ENCODE measurements at places on chromosomes 12 and 14.

DNA sequence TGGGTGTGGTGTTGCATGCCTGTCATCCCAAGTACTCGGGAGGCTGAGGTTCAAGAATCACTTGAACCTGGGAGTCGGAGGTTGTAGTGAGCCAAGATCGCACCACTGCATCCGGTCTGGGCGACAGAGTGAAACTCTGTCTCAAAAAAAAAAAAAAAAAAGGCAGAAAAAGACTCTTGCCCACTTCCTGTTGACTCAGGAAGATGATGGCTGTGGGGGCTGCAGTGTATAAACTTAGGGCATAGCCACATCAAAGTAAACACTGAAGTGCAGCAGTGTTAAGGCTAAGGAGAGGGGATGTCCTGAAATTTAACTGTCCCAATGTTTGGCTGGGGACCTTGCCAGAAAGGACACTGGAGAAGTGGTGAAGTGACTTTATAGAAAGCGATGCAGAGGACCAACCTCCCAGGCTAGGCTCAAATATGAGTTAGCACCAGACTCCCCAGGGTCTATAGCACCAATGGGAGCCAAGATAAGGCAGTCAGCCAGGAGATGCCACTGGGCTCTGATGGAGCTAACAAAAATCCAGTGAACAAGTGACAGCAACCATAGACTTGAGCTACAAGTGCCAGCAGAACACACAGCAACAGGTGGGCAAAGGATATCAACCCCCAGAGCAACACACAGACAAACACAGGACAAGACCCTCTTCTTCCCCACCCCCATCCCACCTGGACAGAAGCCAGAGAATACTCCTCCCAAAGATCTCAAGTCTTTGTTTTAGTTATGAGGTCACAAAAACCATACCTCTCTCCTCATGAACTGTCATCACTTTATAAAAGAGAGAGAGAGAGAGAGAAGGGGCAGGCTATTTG is 28.0 kb downstream of the NELL2 start:
- peak; percentile 71 for DNase-seq

GRCh38 chr14:76887191-76887590 is 61.0 kb downstream of the LRRC74A start:
- DNase-seq = no peak

- DNase-seq = no peak
These were observed 30.5 kb downstream of the RPH3A start for GRCh38 chr12:112822056-112822455.

- DNase-seq = peak; percentile 33
These were observed 93.5 kb downstream of the LRRC74A start for GRCh38 chr14:76919431-76920330.

- DNase-seq = no peak
These were observed 15.1 kb downstream of the PPM1H start for GRCh38 chr12:62919838-62920237.

DNA sequence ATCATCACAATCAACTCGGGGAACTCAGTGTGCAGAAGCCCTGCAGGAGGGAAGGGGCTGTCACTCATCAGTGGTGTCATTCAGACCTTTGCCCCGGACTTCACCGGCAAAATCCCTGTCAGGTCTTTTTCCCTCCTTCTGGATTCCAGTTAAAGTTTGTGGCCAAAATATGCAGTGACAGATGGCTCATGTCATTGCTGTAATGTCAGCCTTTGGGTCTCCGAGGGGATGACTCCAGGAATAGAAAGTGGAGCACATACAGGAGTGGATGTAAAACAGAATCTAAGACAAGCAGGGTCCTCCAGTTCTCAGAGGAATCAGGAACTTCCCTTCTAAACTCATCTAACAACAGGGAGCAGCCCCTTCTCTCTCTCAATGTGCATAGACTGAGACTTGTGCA is 130.3 kb upstream of the RASSF8 start:
- DNase-seq = no peak

DNA sequence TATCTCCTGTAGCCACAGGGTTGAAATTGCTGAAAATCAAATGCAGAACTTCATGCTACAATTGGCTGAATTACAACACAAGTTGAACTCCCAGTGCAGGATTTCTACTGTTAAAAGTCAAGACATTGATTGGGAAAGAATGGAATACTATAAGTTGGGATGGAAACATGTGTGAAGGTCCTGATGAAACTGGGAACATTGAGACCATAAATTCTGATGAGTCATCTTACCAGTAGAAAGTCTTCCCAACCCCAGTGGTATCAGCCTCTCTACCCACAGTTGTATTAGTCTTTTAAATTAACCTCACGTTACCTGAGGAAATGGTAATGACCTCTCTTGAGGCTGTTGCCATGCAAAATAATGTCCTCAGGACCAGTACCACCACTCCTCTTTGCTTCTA is 27.4 kb upstream of the DYRK2 start:
- DNase-seq = no peak

- no peak for DNase-seq
These were observed 167.0 kb upstream of the FKBP4 start for GRCh38 chr12:2627835-2628191.

DNA sequence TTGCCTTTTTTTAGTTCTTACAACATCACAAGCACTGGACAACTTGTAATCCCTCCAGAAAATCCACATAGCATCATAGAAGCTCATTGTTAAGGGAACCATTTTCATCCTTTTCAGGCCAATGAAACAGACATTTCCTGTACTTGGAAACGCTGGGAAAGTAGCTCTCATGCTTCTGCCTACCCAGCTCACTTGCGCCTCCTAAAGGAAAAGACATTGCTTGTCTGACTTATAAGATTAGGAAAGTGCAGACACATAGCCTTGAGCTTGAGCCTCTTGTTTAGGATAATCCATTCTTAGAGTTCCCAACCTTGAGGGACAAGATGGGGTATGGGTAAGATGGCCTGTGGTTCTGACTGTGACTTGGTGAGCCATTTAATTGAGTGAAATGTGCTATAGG is 589.5 kb downstream of the NOVA1 start:
- DNase-seq = no peak

- DNase-seq = no peak
These were observed 424.4 kb upstream of the LMO3 start for GRCh38 chr12:17030338-17030737.

GRCh38 chr14:86035882-86036281 is 505.9 kb downstream of the FLRT2 start:
- DNase-seq = no peak

- DNase-seq = no peak
These were observed 147.1 kb downstream of the SLC15A5 start for GRCh38 chr12:16130343-16130742.

DNA sequence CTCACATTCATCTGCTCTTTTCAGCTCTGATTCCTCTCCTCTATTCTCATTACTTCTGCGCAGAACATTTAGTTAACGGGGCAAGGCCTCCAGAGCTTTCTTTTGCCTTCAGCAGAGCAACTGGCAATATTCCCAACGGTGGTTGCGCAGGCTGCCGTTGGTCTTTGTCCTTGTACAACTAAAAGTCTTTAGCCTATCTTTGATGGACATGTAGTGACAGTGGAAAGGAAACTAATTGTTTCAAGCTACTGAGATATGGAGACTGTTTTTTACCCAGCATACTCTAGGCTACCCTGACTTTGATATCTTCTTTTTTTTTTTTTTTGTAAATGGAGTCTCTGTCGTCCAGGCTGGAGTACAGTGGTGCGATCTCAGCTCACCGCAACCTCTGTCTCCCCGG is 12.6 kb downstream of the R3HDM2 start:
- DNase-seq = no peak

DNA sequence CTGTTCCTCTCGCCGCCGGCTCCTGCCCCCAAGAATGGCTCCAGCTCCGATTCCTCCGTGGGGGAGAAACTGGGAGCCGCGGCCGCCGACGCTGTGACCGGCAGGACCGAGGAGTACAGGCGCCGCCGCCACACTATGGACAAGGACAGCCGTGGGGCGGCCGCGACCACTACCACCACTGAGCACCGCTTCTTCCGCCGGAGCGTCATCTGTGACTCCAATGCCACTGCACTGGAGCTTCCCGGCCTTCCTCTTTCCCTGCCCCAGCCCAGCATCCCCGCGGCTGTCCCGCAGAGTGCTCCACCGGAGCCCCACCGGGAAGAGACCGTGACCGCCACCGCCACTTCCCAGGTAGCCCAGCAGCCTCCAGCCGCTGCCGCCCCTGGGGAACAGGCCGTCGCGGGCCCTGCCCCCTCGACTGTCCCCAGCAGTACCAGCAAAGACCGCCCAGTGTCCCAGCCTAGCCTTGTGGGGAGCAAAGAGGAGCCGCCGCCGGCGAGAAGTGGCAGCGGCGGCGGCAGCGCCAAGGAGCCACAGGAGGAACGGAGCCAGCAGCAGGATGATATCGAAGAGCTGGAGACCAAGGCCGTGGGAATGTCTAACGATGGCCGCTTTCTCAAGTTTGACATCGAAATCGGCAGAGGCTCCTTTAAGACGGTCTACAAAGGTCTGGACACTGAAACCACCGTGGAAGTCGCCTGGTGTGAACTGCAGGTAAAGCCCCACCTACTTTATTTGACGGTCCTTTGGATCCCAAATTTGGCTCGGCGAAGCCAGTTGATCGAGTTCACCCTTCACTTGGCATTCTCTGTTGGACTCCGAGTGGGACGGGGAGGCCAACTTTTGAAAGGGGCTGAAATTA is 1.5 kb downstream of the WNK1 start:
- peak; percentile 46 for DNase-seq

DNA sequence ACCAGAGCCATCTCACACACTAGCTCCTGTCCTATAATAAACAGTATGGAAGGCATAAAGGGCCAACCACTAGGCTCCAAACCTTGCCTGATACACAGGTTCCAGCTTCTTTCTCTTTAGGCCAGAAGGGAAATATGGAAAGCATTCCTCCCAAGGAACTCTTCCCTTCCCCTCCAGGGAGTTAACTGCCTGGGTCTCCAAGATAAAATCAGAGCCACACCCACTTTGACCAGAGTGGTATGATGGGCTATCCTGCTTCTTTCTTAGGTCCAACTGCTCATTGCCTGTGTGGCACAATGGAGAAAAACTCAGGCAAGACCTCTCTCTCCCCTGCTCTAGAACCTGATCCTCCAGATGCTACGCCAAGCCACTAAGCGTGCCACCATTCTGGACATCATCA is 2.1 kb downstream of the TSSK4 start:
- no peak for DNase-seq

DNA sequence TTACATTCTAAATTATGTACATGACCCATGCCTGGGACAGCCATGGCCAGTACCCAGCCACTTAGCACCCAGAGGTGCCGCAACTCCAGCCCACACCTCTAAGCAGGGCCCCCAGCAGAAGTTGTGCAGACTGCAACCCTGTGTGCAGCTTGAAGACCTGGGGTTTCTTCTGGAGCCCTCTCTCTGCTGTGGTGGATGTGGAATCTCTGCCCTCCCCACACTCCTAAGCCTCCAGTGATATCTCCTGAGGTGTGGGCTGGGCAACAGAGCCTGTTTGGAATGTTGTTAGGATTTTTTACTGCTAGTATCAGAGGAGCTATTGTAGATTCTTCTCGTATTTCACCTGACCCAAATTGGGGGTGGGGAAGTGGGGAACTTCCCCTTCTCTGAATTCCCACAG is 59.4 kb upstream of the TUNAR start:
- DNase-seq = no peak

DNA sequence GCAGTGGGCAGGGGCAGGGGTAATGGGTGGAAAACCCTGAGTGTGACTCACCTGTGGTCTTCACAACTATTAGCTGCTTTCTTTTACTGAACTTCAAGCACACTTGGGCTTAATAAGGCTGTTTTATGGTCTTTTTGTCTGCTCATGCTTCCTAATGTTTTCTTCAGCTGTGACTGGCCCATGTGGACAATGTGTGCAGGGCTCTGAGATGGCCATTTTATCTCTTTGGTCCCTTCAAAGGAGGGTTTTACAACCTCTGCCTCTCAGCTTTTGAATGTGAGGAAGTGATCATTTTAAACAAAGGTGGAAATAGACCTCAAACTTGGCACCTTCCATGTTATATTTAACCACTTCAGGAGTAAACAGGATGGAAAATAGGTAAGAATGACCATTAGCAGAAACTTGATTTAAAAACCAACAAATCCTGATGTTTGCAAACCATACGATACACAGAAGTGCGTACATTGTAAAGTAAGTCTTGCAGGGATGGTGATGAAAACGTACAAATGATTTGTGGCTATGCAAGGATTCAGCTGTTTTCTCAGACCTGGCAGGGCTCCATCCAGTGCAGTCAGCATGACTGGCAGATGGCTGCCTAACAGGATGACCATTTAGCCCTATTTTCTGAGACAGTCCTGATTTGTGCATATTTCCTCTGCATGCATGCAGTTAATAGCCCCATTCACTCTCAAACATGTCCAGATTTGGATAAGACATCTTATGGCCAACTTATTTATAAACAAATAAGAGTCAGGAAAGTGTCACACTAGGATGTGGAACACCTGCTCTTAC is 103.2 kb downstream of the SLC38A4 start:
- DNase-seq = no peak

- DNase-seq = no peak
These were observed 578.6 kb downstream of the SLC16A7 start for GRCh38 chr12:60174476-60174875.

GRCh38 chr12:3928538-3929184 is 55.5 kb upstream of the PARP11 start:
- peak; percentile 5 for DNase-seq

DNA sequence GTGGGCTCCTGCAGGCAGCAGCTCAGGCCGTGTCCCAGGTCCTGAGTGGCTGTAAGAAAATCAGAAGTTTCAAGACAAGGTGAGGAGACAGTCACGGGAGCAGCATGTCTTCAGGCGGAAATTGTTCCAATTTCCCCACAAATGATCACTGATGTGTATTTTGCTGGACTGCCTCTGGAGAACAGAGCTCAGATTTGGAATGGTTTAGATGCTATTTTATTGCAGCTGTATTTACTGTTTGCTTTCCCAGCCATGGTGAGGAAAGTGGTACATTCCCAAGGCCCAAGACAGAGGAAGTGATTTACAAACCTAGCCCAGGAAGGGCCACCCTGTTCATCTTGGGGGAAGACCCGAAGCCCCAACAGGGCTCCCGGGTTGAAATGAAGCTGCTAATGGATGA is 195.6 kb downstream of the CHST11 start:
- DNase-seq = no peak

- DNase-seq = no peak
These were observed 751.5 kb upstream of the ALG10B start for GRCh38 chr12:37565112-37565511.

DNA sequence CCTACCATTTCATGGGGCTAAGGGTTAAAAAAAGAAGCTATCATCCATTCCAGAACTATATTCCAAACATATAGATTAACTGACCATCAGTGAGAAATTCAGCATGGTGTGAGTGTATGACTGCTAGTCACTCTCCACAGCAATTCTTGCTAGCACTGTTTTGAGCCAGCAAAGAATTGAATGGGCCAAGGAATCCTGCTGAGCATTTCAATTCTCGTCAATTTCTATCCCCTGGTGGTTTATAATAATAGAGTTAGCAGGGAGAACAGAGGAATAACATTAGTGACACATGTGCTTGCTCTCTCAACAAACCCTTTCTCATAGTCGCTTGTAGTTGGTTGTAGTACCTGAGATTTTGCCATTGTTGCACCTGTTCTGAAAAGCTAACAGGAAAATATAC is 7.2 kb downstream of the MBIP start:
- DNase-seq = no peak

DNA sequence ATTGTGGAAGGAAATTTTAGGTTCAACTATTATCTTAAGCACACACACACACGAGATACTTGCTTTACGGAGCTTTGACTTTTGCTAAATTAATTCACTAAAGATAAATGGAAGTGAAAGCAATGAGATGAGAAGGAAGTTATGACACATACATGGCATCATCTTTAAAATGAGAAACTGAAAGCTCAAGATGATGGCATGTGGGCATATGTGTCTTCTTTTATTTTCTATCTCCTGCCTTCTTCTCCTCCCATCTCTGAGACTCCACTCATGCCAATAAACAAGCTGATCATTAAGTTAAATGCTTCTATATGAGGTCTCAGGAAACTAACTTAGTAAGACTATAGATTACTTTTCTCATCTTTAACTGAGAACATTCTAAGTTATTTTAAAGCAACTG is 216.7 kb downstream of the MED13L start:
- no peak for DNase-seq

All from CD4-positive, alpha-beta T cell treated with Interferon gamma for 1 hour (primary cell).